ENCODE measurements at places on chromosomes 2 and 18.

DNA sequence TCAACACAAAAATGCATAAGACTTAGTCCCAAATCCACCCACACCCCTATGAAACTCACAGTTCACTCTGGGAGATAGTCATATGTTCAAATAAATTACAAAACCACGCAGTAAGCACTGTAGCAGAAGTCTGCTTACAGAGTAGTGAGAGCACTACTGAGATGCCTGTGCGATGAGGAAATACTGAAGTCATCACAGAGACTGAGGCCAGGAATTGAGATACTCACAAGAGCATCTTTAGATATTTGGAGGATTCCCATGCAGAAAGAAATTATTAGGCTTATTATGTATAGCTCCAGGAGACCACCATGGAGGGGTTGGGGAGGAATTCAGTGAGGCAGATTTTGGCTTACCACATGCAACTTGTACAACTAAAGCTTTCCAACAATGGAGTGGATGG lies 82.3 kb downstream of the ANTXR1 start:
- DNase-seq = no peak

DNA sequence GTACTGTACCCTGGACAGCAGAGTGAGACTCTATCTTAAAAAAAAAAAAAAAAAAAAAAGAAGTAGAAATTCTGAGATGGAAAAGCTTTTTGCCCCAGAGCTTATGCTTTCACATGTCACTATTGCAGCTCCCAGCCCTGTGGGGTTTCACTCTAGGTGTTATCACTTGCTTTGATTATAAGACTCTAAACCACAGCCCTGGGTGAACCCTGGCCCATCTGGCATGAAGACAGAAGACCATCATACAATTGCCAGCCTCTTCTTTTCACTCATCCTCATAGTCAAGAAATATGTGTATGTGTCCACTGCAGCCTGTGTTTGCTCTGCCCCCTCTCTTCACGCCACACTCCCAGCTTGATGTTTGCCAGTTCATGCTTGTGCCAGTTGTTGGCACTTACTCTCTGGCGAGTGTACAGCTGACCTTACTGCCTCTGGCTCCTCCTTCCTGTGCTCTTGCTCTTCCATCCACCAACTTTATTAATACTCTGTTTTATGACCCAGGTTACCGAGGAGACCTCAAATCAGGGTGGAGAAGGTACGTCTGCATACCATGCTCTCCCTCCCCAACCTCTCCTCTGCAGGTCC lies 136.7 kb upstream of the NCK2 start:
- DNase-seq = no peak

GRCh38 chr18:21081426-21081825 lies 30.2 kb downstream of the ROCK1 start:
- no peak for DNase-seq

GRCh38 chr2:12847694-12848575 lies 131.2 kb downstream of the TRIB2 start:
- DNase-seq = no peak

GRCh38 chr2:50606860-50607259 lies 425.1 kb downstream of the NRXN1 start:
- no peak for DNase-seq

DNA sequence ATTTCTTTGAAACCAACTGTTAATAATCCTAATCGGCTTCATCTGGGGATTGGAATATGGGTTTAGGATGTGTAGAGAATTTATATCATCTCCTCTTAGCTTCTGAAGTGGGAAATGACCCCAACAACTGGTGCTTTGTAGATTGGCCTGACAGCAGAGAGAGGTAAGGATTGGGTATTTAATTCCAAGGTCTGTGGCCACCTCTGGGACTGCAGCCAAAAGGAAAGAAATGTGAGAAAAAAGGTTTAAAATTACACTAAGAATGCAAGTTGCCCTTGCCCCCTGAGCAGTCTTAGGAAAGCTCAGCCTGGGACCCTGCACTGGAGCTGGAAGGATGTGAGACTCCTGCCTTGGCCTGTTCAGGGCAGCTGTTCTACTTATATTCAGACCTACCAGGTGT lies 157.1 kb downstream of the FTCDNL1 start:
- no peak for DNase-seq

- no peak for DNase-seq
Observed at GRCh38 chr18:56716692-56717146, 65.6 kb downstream of the WDR7 start.

DNA sequence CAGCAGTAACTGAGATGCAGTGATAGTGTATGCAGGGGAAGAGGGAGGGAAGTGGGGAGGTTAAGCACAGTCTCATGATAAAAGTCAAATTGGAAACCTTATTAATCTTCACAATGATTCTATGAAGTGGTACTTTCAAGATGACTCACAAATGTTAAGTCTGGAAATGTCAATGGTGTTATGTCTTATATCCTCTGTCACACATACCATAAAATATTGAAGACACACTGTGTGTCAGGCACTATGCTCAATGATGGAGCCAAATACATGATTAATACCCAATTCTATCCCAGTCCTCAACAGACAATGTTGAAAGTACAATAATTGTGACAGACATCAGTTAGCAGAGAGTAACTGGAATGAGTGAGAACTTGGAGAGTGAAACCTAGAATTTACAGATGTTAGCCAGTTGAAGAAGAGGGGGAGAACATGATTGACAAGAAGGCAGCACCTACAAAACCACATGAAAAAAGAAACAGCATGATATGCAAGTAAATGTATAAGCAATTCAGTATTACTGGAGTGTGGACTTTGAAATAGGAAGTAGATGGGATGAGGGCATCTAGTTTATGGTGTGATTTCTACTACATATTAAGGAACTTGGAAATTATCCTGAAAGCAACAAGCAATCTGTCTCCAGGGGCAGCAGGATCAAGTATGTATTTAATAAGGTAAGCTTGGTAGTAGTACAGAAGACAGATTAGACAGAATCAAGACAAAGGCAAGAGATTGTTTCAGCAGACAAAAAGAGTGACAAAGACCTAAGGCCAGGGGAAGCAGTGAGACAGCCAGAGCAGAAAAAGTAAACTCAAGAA lies 107.6 kb downstream of the STRN start:
- DNase-seq = no peak

DNA sequence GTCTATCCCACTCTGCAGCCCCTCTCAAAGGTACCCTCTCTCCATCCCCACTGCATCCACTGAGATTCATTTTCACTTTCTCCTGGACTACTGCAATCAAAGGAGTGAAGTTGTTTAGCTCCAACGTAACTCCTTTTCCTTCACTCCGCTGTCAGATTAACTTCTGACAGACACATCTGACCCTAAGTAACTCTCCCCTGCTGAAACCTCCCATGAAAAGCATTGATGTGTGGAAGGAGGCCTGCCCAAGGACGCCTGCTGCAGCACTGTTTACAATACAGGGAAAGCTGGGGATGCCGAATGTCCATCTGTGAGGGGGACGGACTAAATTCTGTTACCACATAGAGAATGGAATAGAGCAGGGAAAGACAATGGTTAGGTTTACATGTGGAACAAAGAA lies 114.8 kb downstream of the TMEM163 start:
- DNase-seq = no peak

DNA sequence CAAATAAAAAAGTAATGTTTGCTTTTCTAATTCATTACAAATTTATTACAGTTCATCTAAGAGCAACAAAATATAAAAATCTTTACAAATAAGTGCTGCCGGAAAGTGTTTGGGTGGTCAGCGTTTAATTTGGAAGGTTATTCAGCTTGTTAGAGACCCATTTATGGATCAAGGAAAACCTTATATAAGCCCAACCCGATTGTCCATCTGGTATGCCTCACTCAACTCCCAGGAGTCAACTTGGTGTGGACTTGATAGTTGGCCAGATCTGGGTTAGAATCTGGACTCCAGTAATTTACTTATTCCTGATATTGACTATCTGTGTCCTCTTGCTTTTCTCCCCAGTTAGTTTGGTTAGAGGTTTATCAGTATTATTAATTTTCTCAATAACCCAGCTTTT lies 106.2 kb downstream of the KCTD1 start:
- DNase-seq = no peak

- DNase-seq = no peak
Observed at GRCh38 chr18:73954268-73954667, 193.4 kb downstream of the FBXO15 start.

GRCh38 chr2:45241061-45241561 lies 231.9 kb upstream of the SIX2 start:
- no peak for DNase-seq

DNA sequence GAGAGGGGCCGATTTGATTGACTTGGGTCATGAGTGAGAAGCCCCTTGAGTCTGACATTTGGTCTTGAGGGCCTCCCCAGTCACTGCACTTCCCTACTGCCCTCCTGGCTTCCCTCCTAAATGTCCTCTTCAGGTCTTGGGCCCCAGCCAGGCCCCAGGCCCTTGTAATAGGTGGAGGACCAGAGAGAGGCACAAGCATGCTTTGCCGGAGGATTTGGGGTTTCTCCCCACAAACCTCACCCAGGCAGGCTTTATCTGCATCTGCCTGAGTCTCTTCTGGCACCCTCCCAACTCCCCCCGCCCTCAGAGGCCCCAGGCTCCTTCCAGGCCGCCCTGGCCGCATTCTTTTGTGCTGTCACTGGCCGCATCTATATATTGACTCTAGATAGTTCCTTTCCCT lies 270.7 kb downstream of the HAUS1 start:
- DNase-seq = no peak

- DNase-seq = no peak
Observed at GRCh38 chr2:69099541-69099940, 86.6 kb downstream of the ANTXR1 start.

DNA sequence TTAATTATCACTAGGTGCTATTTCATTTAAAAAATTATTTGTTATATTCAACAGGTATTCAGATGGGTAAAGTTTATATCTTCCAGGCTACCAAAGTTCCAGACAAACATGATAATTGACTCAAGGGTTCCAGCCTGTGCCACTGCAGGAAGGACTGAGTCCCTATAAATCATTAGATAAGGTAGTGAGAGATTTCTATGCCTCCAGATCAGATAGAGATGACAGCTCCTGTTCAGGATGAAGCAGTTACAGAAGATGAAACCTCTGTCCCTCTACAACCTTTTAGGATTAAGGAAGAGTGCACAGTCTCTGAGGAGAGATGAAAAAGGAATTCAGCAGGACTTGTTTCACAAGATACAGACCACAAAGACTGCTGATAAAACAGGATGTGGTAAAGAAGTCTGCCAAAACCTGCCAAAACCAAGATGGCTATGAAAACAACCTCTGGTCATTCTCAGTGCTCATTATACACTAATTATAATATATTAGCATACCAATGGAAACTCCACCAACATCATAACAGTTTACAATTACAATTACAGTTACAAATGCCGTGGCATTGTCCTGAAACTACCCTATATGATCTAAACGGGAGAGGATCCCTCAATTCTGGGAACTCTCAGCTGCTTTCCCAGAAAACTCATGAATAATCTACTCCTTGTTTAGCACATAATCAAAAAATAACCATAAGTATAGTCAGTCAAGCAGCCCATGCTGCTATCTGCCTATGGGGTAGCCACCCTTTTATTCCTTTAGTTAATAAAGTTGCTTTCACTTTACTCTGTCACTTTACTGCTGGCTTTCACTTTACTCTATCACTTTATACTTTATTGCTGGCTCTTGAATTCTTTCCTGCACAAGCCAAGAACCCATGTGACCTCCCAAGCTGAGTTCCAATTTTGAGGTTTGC lies 288.5 kb downstream of the PDE11A start:
- peak; percentile 60 for DNase-seq

GRCh38 chr18:44859263-44859662 lies 178.6 kb downstream of the SETBP1 start:
- no peak for DNase-seq

DNA sequence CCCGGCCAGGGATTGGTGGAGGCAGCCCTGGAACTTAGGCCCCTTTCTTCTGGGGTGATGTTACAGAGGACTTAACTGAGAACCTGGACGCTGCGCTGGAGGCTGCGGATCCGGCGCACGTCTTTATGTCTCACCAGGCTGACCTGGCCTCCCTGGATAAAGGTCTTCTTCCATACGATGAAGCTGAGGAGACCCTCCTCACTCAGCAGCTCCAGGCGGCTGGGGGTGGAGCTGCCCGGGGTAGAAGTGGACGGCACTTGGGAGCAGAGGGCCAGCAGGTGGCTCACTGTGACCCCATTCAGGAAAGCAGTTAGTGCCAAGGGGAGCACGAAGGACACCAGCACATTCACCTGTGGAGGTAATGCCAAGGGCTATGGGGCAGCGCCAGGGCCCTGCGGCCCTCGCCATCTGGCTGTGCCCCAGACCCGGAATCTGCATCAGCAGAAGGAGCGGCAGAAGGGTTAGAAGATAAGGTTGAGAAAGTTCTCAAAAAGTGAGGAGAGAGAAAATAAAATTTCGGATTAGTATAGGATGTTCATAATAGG lies 8.0 kb downstream of the NTSR2 start:
- no peak for DNase-seq

DNA sequence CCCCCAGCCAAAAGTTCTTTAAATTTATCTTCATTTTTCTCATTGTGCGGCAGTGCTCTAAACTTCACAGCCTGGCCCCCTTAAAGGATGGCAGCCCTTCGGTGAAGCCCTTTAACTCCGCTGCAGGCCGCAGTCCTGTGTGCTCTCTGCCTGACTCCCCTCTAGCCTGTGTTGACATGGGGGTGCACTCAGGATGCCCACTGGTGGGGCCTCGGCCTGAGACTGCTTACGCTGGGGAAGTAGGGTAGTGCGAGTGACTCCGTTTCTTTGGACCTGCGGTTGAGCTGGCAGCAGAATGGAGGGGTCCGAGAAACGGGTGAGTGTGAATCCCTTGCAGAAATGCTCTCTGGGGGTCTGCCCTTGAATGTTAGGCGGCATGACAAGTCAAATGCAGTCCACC lies 5.6 kb downstream of the RAB12 start:
- DNase-seq = no peak

- DNase-seq = no peak
Observed at GRCh38 chr18:24364177-24364576, 33.4 kb downstream of the OSBPL1A start.

- no peak for DNase-seq
Observed at GRCh38 chr2:198706476-198707082, 751.2 kb downstream of the SATB2 start.

- DNase-seq = no peak
Observed at GRCh38 chr2:98480598-98480997, 35.9 kb downstream of the INPP4A start.

- no peak for DNase-seq
Observed at GRCh38 chr2:47054868-47055267, 100.2 kb downstream of the STPG4 start.

GRCh38 chr2:100767224-100767653 lies 52.7 kb upstream of the NPAS2 start:
- DNase-seq = no peak

DNA sequence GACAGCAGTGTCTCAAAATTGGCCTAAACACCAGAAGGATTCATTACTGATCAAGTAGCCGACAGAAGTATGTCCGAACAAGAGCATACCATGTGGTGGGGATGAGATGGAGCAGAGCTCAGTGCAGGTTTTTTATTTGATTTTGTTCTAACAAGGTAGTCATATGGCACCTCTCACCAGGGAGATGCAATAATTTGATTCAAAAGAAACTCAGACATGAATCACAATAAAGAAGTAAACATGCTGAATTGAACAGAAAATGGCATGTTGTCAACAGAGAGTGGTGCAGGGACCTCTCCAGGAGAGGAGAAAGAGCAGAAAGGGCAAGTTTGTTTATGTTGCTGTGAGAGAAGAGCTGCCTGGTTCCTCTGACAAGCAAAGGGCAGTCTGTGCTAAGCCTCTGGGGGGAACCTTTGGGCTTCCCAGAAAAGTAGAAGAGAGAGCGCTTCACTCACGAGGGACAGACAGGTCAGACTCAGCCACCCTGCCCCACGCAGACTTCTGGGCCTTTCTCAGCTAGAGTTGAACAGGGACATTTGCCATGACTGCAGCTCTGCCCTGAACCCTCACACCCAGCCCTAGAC lies 351.3 kb upstream of the RAB12 start:
- DNase-seq = no peak

Measured in CD4-positive, CD25-positive, alpha-beta regulatory T cell (primary cell).